K562 (cell line): ENCODE measurements at places on chromosomes 1 and 21. TPM values are rescaled to one million over a fixed set of nuclear protein-coding genes. Genes with fewer than 3 reads are reported as not detected.

Gene GJB4
- not detected in 2 replicates for polyA plus RNA-seq

Gene NUP210L
- polyA plus RNA-seq, result 0.01 TPM in 1 of 2 replicates, not detected in the other

Gene C1QC
- not detected in 2 replicates for polyA plus RNA-seq

Gene TMCO2
- polyA plus RNA-seq, result not detected in 2 replicates

Gene GUCA2A
- polyA plus RNA-seq, result not detected in 2 replicates

Gene OR2AK2
- polyA plus RNA-seq, result not detected in 2 replicates

Gene FUBP1
- polyA plus RNA-seq, result 224 and 265 TPM in 2 replicates

Gene ZDHHC18
- polyA plus RNA-seq, result 23.7 and 27.8 TPM in 2 replicates

Gene TMEM82
- polyA plus RNA-seq, result not detected in 2 replicates

Gene LCE3E
- not detected in 2 replicates for polyA plus RNA-seq

Gene FMO2
- polyA plus RNA-seq, result not detected in 2 replicates

Gene SYCP1
- not detected in 2 replicates for polyA plus RNA-seq

Gene SH3D21
- polyA plus RNA-seq, result 3.3 and 4.7 TPM in 2 replicates

Gene LRRN2
- polyA plus RNA-seq, result not detected in 2 replicates

Gene CDA
- polyA plus RNA-seq, result 0.12 TPM in 1 of 2 replicates, not detected in the other

Gene TSTD1
- polyA plus RNA-seq, result 0.23 and 0.27 TPM in 2 replicates

Gene MEX3A
- 8.7 and 11.0 TPM in 2 replicates for polyA plus RNA-seq

Gene KCNA3
- not detected in 2 replicates for polyA plus RNA-seq

Gene SYT2
- polyA plus RNA-seq, result not detected in 2 replicates

Gene CD52
- 152 and 198 TPM in 2 replicates for polyA plus RNA-seq

Gene TRIM67
- 0.22 and 0.60 TPM in 2 replicates for polyA plus RNA-seq

Gene PPM1J
- 8.2 and 8.5 TPM in 2 replicates for polyA plus RNA-seq

Gene BRINP2
- not detected in 2 replicates for polyA plus RNA-seq

Gene PCAT6
- polyA plus RNA-seq, result 0.13 and 1.0 TPM in 2 replicates

Gene IQGAP3
- 10.5 and 16.5 TPM in 2 replicates for polyA plus RNA-seq

Gene LAMC1
- 0.21 TPM in 1 of 2 replicates, not detected in the other for polyA plus RNA-seq

Gene KIF21B
- 6.3 and 7.5 TPM in 2 replicates for polyA plus RNA-seq

Gene A3GALT2
- polyA plus RNA-seq, result not detected in 2 replicates

Gene ARMH1
- polyA plus RNA-seq, result 0.41 TPM in 1 of 2 replicates, not detected in the other

Gene CD84
- 1.6 and 1.8 TPM in 2 replicates for polyA plus RNA-seq

Gene RAB7B
- polyA plus RNA-seq, result not detected in 2 replicates

Gene ZBTB8A
- 0.08 and 0.09 TPM in 2 replicates for polyA plus RNA-seq

Gene TNFRSF8
- polyA plus RNA-seq, result 18.2 and 19.9 TPM in 2 replicates

Gene SCCPDH
- polyA plus RNA-seq, result 48.2 and 51.9 TPM in 2 replicates

Gene GNAT2
- 0.07 TPM in 1 of 2 replicates, not detected in the other for polyA plus RNA-seq

Gene CFAP141
- not detected in 2 replicates for polyA plus RNA-seq
